ENCODE measurements at places on chromosomes 2 and 18.

DNA sequence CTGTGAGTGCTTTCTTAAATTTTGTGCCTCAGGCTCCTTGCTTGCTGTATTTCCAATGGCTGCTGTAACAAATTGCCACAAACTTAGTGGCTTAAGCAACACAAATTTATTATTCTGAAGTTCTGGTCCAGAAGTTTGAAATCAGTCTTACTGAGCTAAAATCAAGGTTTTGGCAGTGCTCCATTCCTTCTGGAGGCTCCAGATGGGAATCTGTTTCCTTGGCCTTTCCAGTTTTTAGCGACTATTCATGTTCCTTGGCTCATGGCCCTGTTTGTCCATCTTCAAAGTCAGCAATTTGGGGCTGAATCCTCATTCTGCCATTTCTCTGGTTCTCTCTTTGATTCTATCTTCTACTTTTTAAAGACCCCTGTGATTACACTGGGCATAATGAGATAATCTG is 31.8 kb downstream of the STRADB start:
- no peak for DNase-seq

GRCh38 chr2:14513903-14514302 is 118.6 kb upstream of the LRATD1 start:
- no peak for DNase-seq

GRCh38 chr2:43057026-43057741 is 169.2 kb downstream of the ZFP36L2 start:
- DNase-seq = peak; percentile 78

GRCh38 chr2:21757805-21758430 is 634.1 kb downstream of the TDRD15 start:
- no peak for DNase-seq

DNA sequence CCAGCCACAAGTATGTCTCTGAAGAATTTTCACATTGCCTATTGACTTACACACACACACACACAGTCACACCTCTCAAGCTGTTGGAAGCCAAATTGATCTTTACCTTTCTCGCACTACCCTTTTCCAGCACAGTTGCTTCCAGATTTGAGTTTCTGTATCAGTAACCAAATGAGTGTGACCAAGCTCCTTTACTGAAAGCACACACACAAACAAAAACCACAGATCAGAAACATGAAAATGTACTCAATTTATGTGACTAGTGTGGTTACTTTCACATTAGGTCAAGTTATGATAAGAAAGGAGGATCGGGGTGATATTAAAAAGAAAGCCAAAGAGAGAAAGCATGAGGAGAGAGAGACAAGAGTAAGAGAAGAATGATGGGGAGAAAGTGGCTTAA is 993.9 kb upstream of the POU3F3 start:
- DNase-seq = no peak

GRCh38 chr2:4556135-4556896 is 852.9 kb downstream of the DCDC2C start:
- DNase-seq = no peak

DNA sequence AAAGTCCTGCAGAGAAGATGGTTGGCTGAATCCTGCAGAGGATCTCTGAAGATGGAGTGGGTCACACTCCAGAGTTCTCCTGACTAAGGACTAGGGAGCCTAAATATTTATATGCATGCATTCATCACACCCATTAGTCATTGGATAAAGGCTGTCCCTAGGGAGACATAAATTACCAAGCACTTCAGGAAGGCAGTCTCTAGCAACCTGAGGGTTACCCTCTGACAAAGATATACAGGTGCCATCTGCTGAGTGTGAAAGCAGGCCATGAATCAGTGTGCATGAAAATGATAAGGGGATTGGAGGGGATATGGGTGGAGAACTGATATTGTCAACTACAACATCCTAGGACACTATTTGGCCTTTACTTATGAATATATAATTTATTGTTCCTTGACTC is 294.8 kb upstream of the DDX18 start:
- DNase-seq = no peak

- no peak for DNase-seq
Observed at GRCh38 chr2:25977768-25978167, 4.5 kb downstream of the KIF3C start.

GRCh38 chr2:9656270-9656766 is 25.5 kb upstream of the YWHAQ start:
- DNase-seq = no peak

GRCh38 chr2:231927566-231927890 is 1.3 kb upstream of the NPPC start:
- DNase-seq = peak; percentile 37

- no peak for DNase-seq
Observed at GRCh38 chr2:16625759-16626158, 39.9 kb downstream of the CYRIA start.

GRCh38 chr2:219706823-219707281 is 79.4 kb downstream of the SLC4A3 start:
- DNase-seq = no peak
